ENCODE measurements at places on chromosomes 4 and X.

GRCh38 chrX:108169768-108170167, 78.2 kb downstream of the ATG4A start:
- no peak for DNase-seq

DNA sequence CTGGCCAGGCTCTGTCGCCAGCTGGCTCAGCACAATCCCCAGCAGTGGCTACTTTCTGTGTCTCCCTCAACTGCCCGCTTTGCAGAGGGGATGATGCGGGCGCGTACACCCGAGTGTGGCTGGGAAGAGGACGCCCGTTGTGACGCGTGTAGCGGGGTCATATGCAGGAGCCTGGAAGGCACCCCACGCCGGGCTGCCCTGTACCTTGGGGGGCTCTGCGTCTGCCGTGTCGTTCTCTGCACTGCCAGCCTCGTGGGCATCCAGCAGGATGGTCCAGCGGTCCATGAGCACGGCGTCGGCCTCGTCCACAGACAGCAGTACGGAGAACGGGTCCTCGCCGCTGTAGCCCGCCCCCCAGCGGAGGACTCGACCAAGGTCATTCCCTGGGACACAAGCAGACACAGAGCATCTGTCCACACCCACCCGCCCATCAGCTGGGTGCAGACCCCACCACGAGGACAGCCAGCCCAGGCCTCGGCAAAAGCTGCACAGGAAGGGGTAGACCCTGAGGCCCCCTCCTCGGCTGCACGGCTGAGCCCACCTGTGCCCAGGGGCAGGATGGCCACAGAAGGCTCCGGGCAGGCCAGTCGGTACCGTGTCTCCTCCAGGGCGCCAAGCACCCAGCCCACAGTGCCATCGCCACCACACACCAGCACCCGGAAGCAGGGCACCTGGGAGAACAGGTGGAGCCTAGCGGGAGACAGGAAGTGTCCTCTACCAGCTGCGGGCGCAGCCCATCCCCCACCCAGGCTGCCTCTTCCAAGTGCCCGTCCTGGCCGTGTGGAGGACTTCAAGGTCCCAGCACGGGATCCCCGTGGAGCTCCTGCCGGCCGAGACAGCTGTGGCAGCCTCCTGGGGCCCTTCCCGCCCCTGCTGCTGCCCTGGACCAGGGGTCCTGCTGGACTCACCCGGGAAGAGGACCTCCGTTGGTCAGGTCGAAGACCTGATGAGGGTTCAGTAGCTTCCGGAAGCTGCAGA, 10.8 kb downstream of the DGKQ start:
- peak; percentile 7 for DNase-seq

GRCh38 chr4:36081185-36081584, 163.1 kb downstream of the ARAP2 start:
- DNase-seq, result no peak

DNA sequence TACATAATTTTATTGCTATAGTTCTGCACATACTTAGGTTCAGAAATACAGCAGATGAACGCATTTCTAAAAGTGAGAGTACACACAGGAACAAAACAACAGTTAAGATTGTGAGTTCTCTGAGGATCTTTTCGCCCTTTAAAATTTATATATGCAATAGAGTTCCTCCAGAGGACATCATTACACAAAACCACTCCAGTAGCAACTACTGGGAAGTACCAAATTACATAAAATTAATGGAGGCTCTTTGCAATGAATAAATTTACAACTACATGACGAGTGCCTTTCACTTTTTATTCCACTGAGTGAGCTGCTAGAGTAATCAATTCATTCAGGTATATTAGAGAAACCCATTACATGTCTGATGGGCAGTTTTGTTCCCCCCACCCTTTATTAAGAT, 107.2 kb downstream of the PPP3CA start:
- no peak for DNase-seq

DNA sequence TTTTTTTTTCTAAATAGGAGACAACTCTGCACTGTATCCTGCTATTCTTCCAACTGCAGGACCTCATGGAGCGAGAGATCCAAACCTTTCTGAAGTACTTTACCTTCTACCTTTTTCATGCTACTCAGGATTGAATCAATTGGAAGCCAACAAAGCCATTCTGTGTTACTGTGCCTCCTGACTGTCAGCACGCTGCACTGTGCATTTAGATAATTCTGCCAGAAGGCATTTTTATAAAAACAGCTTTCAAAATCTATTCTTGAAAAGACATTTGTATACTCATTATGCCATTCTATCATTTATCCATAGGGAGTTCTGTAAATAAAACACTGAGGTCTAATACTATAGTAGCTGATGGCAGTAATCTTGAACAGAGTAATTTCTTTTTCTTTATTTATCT, 142.8 kb downstream of the SLIT2 start:
- DNase-seq, result no peak

- DNase-seq, result peak; percentile 43
Measured at GRCh38 chrX:3638280-3638873, 75.1 kb downstream of the PRKX start.

GRCh38 chr4:168569066-168569930, 72.4 kb downstream of the PALLD start:
- DNase-seq, result no peak

- no peak for DNase-seq
Measured at GRCh38 chrX:23826653-23827052, 43.7 kb downstream of the SAT1 start.

DNA sequence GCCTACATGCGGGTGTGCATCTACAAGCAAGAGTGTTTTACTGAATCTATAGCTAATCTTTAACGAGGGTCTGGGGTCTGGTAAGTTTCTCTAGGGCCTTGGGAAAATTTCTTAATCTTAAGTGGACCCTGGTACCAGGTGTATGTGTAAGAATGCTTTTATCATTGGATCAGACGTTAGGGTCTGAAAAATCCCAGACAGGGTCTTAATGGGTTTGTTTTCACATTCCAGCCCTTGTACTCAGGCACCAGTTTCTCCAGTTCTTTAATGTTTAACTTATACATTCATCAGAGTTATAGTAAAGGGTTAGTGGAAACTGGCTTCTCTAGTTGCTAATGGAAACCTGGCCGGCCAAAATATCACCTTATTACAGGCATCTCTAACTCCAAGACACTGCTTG, 11.6 kb downstream of the MAGEB16 start:
- no peak for DNase-seq

DNA sequence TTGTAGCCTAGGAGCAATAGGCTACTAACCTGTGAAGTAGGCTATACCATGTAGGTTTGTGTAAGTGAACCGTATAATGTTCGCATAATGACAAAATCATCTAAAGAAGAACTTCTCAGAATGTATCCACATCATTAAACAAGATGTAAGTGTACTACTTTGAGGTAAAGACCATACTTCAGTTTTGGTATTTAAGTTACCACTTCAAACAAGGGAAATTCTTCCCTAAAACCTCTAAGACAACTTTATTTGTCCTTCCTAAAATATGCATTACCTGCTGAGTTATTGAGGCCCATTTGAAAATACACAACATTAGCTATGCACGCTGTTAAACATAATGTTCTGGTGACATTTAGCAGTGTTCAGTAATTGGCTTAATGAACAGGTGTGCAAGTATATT, 182.7 kb downstream of the RPA4 start:
- DNase-seq, result no peak

DNA sequence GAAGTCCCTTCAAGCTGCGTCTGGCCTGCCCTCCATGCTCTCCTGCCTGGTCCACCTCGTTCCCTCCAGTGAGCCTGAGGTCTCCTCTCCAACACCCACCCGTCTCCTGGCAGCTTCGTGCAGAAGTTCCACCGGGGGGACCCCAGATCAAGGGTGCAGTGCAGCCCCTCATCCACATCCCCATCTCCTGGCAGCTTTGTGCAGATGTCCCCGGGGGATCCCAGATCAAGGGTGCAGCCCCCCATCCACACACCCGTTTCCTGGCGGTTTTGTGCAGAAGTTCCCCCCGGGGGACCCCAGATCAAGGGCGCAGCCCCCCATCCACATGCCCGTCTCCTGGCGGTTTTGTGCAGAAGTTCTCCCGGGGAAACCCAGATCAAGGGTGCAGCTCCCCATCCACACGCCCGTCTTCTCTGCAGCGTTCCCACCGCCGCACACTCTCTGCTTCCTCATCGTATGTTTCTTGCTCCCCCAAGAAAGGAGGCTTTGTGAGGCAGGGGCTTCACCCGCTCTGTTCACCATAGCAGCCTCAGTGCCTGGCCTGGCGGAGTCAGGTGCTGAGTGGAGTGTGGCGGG, 35.7 kb downstream of the PIGG start:
- no peak for DNase-seq

DNA sequence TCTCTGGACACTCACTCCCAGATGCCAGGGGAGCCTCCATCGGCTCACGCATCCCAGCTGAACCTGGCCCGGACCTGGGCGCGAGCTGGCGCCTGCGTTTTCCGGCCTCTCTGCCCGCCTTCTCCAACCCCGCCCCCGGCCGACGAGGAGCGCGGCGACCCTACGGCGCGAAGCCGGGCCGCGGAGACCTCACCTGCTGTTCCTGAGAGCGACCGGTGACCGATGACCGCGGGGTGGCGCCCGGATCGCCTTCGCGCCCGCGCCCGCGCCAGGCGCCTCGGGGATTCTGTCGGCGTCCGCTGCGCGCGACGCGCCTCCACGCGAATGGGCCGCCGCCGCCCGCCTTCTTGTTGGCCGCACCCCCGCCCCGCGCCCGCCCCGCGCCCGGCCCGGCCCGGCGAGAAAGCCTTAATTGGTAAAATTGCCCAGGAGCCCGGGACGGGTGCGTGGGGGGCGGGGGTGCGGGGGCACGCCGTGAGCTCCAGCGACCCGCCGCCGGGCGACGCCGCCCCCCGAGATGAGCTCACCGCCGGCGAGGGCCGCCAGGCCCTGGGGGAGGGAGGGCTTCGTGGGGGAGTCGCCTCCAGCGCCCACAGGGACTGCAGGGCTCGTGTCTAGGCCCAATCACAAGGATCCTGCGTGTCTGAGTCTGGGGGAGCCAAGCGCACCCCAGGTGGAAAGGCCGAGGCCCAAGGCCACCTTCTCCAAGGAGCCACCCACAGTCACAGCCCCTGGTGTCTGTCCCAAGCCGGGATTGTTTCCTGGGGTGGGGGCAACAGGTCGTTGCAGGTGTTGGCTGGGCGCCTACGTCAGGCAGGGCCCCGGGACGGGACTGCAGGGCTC, at the start of gene FLNA:
TSS of gene FLNA (minus strand) at position 322 of the 843 bp plus-strand sequence. CDS start 3,389 bp downstream, outside the sequence.
- no peak for DNase-seq

DNA sequence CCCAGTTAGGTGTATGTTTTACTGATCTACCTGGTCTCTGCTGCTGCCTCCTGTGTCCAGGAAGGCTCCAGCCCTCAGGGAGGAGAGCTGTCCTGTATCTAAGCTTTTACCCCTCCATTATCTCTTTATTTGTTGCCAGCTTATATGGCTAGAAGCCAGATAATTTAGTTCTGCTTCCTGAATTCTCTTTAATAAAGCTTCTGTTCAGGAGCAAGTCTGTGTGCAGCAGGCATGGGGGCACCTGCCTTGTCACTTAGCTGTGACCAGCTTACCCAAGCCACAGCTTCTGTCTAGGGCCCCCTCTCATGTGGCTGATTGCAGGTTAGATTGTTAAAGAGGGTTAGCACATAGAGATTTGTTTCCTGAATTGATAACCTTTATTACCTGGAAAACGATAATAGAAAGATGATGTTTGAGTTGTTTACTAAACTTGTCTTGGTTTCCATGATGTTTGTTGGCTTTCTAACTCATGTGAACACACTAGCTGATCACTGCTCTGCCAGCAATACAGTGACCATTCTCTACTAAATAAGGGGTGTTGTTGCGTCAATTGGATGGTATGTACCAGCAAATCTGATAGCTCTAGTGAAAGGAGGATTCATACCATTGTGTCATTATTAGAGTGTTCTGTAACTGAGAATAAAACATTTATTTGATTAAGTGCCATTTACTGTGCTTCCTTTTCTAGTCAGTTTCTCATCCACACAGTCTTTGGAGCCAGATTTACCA, 189.8 kb upstream of the ANK2 start:
- DNase-seq, result no peak

DNA sequence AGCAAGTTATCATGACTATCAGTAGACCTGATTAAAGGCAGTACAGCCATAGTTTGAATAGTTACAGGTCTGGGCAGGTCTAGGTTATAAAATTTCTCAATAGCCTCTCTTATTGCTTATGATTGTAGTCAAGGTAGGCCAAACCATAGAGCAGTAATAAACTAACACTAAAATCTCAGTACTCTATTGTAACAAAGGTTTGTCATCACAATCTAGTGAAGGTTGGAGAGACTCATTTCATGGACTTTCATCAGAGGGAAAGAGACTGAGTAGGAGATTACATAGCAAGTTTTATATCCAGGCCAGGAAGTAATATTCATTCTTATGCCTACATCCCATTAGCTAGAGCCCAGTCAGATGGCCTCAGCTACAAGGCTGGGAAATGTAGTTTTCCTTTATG, 141.0 kb downstream of the ASB9 start:
- DNase-seq, result no peak

- DNase-seq, result no peak
Measured at GRCh38 chrX:11864171-11864570, 106.1 kb downstream of the MSL3 start.

GRCh38 chr4:123561525-123561924, 164.9 kb downstream of the SPRY1 start:
- no peak for DNase-seq

GRCh38 chr4:30842142-30842541, 122.0 kb downstream of the PCDH7 start:
- no peak for DNase-seq

- DNase-seq, result no peak
Measured at GRCh38 chr4:115866364-115866896, 753.0 kb upstream of the NDST4 start.

DNA sequence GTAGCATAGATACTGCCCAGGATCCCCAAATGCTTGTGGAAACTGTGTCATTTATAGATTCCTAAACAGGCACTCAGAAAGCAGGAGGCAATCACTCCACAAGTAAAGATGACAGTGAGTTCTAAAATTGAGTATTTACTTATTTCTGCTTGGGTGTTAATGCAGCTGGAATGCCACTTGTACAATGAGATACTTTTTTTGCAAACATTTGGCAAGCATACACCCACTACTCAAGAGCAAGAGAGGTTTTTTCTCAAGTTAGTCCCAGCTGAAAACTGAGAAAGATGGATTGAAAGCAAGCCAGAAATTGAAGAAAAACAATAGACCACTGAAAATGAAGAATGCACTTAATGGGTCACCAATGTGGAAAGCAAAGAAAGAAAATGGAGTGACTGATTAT, 22.5 kb downstream of the GABRA3 start:
- DNase-seq, result no peak

GRCh38 chrX:101395789-101396188, 5.0 kb downstream of the RPL36A start:
- DNase-seq, result no peak

DNA sequence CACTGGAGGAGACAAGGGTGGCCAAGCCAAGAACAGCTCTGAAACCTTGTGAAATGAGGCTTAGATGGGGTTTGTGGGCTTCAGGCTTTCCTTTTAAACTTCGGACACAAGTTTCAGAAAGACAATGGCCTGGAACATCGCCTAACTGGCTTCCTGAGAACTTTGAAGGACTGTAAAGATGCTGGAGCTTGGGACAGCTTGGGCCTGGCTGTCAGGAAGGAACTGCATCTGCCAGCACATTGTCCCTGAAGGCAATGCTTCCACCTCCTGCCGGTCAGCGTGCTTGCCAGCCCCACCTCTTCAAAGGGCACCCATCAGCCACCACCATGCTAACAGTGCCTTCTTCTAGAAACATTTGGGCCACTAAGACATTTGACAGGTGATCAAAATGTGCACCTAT, 107.9 kb downstream of the DRD5 start:
- no peak for DNase-seq
